Dermis microvascular lymphatic vessel endothelial cell (primary cell): ENCODE measurements at places on chromosomes 13 and 19. TPM values are rescaled to one million over a fixed set of nuclear protein-coding genes. Genes with fewer than 3 reads are reported as not detected.

PLIN4 gene
- total RNA-seq, result 0.64 and 1.4 TPM in 2 replicates

TEKTIP1 gene
- not detected in 2 replicates for total RNA-seq

CADM4 gene
- 9.2 and 22.9 TPM in 2 replicates for total RNA-seq

RGS9BP gene
- total RNA-seq, result 0.39 and 0.89 TPM in 2 replicates

ZNF83 gene
- total RNA-seq, result 23.9 and 30.3 TPM in 2 replicates

YJEFN3 gene
- 0.25 and 0.26 TPM in 2 replicates for total RNA-seq

ZNF568 gene
- 7.0 and 7.6 TPM in 2 replicates for total RNA-seq

HIPK4 gene
- under 0.01 TPM in 2 replicates for total RNA-seq

ZNF888 gene
- total RNA-seq, result 4.3 and 4.7 TPM in 2 replicates

KRTDAP gene
- total RNA-seq, result not detected in 2 replicates

GAS6 gene
- 58.0 and 126 TPM in 2 replicates for total RNA-seq

KLK15 gene
- not detected in 2 replicates for total RNA-seq

ZNF383 gene
- total RNA-seq, result 3.0 and 5.3 TPM in 2 replicates

HCST gene
- total RNA-seq, result 0.38 and 0.39 TPM in 2 replicates

COL5A3 gene
- 0.13 and 0.25 TPM in 2 replicates for total RNA-seq

GRCh38 chr19:14758816-14759215 lies 19.5 kb downstream of the ADGRE2 start:
- DNase-seq, result no peak

GRCh38 chr13:78660495-78660857 lies 1.5 kb upstream of the OBI1 start:
- no peak for DNase-seq

- no peak for DNase-seq
These were observed 35.3 kb downstream of the BTBD2 start for GRCh38 chr19:1980091-1980808.

DNA sequence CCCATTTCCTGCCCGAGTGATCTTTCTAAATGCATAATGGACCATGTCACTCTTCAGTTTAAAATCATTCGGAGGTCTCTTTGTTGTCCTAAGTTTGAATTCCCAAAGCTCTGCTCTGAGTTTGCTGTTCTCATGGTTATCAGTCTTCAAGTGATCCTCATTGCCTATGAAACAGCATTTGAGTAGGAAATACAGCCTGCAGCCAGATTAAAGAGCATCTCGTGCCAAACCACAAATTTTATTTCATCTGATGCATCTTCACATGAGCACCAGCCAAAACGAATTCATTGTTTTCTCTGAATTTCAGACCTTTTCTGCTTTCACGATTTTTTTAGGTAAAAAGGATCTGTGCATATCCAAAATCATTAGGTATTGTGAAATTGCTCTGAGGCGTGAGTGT lies 299.6 kb downstream of the TDRD3 start:
- DNase-seq, result no peak

- DNase-seq, result no peak
These were observed 69.2 kb downstream of the DIAPH3 start for GRCh38 chr13:60094385-60095088.

- DNase-seq, result no peak
These were observed 42.3 kb downstream of the USPL1 start for GRCh38 chr13:30659980-30660379.

- DNase-seq, result no peak
These were observed 39.3 kb downstream of the CEBPG start for GRCh38 chr19:33412601-33413425.

- no peak for DNase-seq
These were observed 7.8 kb downstream of the THOP1 start for GRCh38 chr19:2793126-2793525.

DNA sequence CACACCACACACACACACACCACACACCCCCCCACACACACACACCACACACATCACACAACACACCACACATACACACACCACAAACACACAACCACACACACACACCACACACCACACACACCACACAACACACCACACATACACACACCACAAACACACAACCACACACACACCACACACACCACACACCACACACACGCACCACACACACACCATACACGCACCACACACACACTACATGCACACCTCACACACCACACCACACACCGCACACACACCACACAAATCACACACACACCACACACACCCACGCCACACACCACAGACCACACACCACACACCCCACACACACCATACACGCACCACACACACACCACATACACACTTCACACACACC lies 83.5 kb downstream of the ZNF557 start:
- DNase-seq, result no peak

- DNase-seq, result no peak
These were observed 1.9 kb upstream of the TMEM59L start for GRCh38 chr19:18610556-18611326.

GRCh38 chr13:38386421-38386820 lies 36.8 kb downstream of the UFM1 start:
- no peak for DNase-seq

DNA sequence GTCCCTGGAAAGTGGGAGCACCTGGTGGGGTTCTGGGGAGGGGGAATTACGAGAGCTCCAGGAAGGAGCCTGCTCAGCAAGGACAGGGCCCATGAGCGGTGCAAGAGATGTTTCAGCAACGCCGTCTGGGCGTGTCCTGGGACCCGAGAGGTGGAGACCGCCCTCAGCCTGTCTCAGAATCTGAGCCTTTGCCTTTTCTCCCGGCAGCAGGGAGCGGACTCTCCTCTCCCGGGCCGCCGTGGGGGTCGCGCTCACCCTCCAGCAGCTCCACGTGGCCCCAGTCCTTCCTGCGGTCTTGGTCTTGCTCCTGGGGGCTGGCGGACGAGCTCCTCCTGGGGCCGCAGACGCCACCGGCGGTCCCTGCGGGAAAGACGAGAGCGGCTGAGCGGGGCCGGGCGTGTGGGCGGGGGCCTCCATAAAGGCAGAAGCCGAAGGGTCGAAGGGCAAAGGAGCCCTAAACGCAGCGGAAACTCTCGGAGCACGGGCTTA lies 714 bp downstream of the POLRMT start:
- peak; percentile 26 for DNase-seq

DNA sequence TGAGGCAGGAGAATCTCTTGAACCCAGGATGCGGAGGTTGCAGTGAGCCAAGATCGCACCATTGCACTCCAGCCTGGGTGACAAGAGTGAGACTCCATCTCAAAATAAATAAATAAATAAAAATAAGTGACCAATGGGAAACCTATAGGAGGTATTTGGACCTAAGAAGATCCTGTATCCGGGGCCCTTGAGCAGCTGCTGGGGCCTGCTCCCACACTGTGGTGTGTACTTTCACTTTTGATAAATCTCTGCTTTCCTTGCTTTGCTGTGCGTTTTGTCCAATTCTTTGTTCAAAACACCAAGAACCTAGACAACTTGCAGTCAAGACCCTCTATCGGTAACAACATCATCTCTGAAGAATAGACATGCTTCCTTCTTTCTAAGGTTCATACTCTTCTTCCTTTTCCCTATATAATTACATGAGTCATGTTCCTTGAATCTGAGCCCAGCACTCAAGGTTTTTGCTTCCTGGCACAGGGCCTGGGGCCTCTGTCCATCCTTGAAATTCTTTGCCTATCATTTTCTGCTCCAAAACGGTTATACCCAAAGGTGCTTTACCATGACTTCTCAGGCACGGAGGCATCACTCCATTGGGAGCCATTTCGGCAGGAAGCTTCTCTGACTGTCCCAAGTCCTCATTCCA lies 14.2 kb upstream of the PNMA8C start:
- peak; percentile 29 for DNase-seq

DNA sequence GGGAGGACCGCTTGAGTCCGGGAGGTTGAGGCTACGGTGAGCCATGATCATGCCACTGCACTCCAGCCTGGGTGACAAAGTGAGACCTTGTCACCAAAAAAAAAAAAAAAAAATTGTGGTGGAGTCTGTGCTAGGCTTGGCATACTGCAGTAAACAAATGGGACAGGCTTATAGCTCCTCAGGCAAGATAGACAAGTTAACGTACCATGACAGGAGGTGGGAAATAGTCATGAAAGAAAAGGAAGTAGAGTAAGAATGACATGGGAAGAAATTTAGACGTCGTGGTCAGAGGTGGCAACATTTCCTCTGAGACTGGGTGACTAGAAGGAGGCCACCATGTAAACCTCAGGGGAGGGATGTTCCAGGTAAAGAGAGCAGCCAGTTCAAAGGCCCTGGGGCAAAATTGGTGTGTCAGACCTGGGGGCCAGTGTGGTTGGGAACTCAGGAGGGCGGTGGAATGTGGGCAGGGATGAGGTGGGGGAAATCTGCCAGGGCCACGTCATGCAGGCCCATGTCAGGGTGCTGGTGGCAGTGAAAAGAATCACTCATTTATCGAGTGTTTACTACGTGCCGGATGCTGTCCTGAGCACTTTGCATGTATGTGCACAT lies 5.6 kb downstream of the SNRPA start:
- no peak for DNase-seq

DNA sequence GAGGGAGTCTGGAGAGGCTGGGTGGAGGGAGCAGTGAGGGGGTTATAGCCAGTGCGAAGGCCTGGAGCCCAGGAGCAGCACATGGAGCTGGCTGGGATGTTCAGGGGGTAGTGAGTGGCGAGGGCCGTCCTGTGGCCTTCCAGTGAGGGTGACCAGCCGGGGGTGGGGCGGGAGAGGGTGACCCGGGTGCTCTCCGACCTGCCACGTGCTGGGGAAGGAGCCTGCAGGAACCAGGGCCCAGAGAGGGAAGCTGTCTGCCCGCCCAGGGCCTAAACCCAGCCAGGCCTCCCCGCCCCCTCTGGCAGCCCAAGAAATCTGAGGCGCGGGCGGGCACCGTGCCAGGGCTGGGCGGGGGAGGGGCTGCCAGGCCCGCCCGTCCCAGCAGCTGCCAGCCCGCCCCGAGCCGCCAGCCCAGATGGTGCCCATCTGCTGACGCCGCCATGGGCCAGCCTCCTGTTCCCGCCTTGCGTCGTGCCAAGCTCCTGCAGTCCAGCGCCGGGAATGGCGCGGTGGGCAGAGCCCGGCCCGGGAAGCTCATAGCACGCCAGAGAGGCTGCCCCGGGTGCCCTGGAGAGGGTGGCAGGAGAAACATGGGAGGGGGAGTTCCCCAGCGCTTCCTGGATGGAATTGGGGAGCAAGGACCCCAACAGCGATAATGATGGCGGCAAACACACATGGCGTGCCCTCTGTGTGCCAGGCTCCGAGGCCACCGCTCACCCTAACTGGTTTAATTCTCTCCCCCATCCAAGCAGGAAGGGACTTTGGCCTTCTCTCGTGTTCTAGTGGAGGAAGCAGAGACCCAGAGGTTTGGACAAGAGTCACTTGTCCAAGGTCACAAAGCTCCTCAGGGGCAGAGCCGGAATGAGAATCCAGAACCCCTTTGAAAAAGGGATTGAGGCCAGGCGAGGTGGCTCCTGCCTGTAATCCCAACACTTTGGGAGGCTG lies 21.5 kb downstream of the NFIC start:
- DNase-seq, result peak; percentile 57

- peak; percentile 99 for DNase-seq
These were observed at the start of gene SLC46A3 for GRCh38 chr13:28718543-28719226. SLC46A3 (minus strand) TSS chr13:28718970; CDS start chr13:28717998, 972 bp downstream.

GRCh38 chr13:41706152-41706551 lies 248.8 kb downstream of the RGCC start:
- peak; percentile 10 for DNase-seq

DNA sequence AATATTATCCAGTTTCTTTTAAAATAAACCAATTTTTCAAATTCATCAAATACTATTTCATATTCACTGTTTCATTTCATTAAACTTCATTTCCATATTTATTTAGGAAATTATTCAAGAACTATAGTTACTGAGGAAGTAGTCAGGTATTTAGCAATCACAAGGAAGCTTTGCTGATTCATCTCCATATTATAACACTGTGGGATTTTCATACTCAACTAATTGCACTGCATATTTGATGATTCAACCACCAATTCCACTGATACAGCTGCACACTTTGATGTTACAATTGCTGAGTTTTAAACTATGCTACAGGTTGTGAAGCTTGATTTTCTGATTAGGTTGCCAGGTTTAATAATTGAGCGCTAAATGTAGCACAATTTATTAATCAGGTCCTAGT lies 556.8 kb upstream of the SLITRK1 start:
- DNase-seq, result no peak

DNA sequence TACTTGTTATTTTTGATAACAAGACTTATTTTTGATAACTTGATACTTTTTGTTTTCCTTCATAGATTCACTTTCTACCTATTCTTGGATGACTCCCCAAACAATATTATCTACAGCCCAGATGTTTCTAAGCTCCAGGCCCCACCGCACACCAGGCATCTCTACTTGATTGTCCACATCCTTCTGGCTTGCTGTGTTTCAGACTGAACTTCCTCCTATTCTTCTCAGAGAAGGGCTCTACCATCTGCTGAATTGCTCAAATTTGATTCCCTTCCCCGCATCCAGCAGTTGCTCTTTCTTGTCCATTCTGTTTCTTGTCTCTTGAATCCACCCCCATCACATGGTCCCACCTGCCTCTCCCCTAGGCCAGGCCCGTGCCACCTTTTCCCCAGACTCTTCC lies 13.0 kb downstream of the NUDT15 start:
- DNase-seq, result no peak

- DNase-seq, result no peak
These were observed 15.4 kb upstream of the SIGLEC6 start for GRCh38 chr19:51546650-51547396.
